ENCODE measurements at places on chromosomes 13 and 19.

GRCh38 chr19:2391118-2391725 is 31.2 kb downstream of the TMPRSS9 start:
- peak; percentile 71 for DNase-seq

DNA sequence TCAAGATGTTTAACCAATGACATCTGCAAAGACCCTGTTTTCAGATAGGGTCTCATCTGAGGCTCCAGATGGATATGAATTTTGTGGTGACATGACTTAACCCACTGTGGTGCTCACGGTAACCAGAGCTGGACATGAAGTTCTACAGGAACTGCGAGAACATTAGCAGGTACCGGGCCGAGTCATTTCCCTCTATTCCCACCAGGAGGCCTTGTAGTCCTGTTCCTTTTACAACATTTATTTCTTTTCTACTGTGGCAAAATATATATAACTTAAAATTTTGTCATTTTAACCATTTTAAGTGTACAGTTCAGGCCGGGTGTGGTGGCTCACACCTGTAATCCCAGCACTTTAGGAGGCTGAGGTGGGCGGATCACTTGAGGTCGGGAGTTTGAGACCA is 7.6 kb upstream of the TSPAN16 start:
- DNase-seq = no peak

- DNase-seq = no peak
These were observed 52.6 kb downstream of the ERICH4 start for GRCh38 chr19:41495589-41495988.

- no peak for DNase-seq
These were observed 121.6 kb downstream of the COG6 start for GRCh38 chr13:39777021-39777420.

- no peak for DNase-seq
These were observed 87.6 kb downstream of the ZNF429 start for GRCh38 chr19:21593008-21593481.

DNA sequence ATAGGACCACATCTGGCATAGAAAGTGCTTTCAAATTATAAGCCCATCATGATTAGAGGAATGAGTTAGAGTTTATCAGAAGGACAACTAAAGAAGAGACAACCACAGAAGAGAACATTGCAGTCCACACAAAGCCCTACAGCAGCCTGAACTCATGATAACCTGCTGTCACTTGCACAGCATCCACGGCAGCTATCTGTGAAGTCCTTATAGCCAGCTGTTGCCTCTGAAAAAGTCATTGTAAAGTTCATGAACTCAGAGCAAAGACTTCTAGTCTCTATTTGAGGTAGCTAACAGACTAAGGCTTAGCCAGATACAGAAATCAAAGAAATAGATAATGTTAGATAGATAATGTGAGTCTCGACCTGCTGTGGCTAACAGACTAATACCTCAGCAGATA is 450.0 kb downstream of the KLF5 start:
- DNase-seq = no peak

- DNase-seq = no peak
These were observed 11.5 kb upstream of the SERPINE3 start for GRCh38 chr13:51327961-51328360.

- DNase-seq = no peak
These were observed 532.1 kb downstream of the IRS2 start for GRCh38 chr13:109254274-109254673.

GRCh38 chr13:24664726-24665409 is 15.3 kb upstream of the ATP12A start:
- DNase-seq = no peak

DNA sequence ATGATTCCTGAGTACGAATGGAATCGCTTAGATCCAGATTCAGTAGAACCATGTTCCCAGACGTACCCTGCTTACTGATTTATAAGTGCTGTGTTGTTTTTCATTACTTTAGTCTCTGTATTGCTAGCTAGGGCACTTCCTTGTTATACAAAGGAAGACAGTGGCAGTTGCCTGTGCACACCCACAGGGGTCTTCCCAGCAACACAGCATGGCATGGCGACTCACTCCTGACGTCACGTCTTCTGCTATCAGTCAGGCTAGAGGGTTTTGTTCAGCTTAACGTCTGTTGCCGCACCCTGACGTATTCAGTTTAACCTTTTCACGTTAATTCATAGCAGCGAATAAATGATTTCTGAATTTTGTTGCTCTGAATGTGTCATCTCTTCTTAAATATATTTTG is 295.1 kb downstream of the MYO16 start:
- DNase-seq = no peak

GRCh38 chr13:25178070-25178469 is 6.0 kb upstream of the AMER2 start:
- no peak for DNase-seq

- DNase-seq = peak; percentile 66
These were observed 1.1 kb upstream of the ATP11A start for GRCh38 chr13:112688560-112689302.

DNA sequence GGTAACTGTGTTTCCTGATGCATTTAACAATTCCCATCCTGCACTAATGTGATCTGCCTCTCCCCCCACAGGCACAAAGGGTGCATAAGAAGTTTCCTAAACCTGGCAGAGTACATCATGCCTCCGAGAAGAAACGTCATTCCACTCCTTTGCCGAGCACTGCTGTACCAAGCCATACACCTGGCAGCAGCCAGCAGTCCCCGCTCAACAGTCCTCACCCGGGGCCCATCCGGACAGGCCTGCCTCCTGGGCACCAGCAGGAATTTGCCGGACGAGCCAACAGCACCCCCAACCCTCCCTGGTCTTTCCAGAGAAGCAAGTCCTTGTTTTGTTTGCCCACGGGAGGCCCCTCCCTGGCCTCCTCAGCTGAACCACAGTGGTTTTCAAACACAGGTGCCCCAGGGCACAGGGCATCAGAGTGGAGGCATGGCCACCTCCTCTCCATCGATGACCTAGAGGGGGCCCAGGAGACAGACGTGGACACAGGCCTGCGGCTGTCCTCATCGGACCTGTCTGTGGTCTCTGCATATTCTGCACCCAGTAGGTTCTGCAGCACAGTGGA is 58.3 kb downstream of the FAM124A start:
- no peak for DNase-seq

- no peak for DNase-seq
These were observed 139.4 kb downstream of the FREM2 start for GRCh38 chr13:38826182-38826813.

DNA sequence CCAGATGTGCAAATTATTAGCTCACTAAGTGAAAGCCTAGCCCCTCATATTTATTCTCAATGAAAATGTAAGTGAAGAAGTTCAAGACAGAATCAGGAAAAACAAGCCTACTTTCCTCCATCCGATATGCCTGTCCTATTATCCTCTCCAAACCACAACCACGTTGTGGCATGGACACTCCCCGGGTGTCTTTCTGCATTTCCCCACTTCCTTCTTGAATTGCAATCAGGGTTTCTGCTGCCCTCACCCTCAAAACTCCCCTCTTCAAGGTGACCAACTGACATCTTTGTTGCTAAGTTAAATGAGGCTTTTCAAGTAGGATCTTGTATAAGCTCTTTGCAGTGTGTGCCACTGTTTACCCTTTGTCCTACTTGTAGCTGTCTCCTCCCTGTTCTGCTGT is 11.8 kb downstream of the SLC25A30 start:
- no peak for DNase-seq

GRCh38 chr19:10593820-10594637 is 6.9 kb upstream of the AP1M2 start:
- peak; percentile 55 for DNase-seq

GRCh38 chr19:38060331-38060730 is 153.3 kb downstream of the SIPA1L3 start:
- no peak for DNase-seq

DNA sequence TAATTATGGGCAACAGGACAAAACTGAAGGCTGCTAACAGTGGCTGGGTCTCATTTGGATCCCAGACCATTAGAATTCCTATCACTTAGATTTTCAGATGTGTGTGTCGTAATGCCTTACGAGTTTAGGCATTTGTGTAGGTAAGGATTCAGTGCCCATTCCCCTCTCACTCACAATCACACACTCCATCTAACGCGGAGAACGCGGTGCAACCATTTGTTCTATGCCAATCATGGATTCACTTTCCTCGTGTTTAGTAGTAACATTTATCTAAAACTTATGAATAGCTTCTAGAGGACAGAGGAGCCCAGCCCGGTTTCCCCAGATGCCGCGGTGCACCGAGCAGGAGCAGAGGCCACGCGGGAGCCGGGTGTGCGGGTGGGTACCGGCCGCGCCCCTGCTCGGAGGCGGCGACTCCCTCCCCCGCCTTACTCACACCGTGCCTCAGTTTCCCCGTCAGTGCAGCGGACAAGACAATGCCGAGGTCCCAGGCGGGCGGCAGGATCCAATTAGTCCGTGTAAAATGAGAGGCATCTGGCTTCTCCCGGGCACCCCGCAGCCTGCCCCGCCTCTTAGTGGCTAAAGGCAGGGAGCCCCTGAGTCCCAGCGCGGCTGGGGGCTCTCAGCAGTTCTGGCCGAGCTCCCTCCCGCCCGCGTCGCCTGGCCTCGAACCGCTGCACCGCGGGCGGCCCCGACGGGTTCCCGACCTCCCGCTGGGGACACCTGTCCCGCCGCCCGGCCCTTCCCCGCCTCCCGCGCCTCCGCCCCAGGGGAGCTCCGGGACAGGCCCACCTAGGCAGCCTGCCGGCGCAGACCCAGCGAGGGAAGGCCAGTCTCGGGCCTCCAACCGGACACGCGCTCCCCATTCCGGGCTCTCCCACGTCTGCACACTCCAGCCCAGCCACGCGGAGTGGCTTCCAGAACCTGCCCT is 5.9 kb upstream of the C1QTNF9B start:
- DNase-seq = no peak

DNA sequence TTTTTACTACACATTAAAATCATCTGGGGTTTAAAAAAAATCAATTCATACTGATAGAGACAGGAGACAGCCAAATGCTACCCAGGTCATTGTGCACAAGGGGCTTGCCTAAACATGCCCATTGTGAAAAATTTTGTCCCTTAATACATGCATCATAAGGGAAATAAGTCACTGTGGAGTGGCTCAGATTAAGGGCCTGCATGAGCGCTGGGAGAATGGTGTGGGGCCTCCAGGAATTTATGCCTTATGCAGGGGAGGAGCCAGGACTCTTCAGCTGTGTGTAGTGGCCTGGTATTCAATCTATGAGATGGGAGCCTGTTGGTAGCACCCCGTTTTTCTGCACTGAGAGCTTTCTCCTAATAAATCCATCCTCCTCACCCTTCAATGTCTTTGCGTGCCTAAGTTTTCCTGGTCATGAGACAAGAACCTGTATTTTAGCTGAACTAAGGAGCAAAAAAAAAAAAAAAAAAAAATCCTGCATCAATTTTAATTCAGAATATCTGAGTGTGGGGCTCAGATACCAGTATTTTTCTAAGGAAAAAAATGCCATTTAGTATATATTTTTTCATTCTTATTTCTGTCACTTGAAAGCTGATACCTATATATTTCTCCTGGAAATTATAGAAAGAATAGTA is 997.6 kb upstream of the ATXN8OS start:
- no peak for DNase-seq

- DNase-seq = no peak
These were observed 656.0 kb downstream of the GPC5 start for GRCh38 chr13:92054389-92054788.

- no peak for DNase-seq
These were observed 87.1 kb upstream of the STK24 start for GRCh38 chr13:98664047-98664446.

DNA sequence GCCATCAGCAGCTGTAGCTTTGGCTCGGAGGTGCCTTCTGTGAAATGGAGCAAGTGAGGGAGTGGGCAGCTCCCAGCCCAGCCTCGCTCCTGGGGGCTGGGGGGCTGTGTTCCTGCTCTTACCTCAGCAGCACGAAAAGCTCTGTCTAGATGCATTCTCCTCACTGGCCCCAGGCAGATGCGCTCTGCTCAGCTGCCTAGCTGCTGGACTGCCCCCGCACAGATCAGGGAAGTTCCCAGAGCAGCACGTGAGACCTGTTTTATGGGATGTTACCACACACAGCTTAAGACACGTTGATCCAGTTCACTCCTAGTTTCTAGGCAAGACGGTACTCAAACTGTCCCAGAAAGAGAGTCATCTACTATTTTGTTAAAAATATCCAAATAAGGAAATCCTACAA is 13.6 kb downstream of the LCP1 start:
- DNase-seq = peak; percentile 14

DNA sequence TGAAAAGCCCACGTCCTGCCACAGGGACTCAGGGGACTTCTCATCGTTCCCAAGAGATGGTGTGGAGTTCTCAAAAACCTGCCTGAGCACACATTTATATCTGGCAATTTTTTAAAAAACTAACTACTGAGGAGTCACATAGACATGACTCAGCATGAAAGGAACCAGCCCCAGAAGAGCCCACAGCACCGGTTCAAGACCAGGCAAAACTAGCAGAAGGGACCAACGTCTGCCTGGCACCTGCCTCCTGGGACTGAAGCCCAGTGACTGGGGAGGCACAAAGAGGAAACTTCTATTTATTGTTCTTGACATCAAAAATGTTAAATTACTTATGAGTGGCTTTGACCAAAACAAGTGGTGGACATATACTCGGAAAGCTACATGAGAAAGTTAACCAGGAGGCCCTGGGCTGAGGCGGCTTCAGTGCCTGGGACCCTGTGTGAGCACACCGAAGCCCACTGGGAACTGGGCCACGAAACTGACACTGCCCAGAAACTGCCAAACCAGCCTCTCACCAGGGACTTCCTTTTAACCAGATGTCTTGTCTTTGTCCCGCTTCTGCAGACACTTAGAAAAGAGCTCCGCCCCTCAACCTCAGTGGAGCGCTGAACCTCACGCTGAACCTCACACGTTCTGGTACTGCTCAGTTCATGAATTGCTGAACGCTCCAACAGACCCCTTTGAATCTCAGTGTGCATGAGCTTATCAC is 25.7 kb downstream of the C13orf46 start:
- DNase-seq = no peak

DNA sequence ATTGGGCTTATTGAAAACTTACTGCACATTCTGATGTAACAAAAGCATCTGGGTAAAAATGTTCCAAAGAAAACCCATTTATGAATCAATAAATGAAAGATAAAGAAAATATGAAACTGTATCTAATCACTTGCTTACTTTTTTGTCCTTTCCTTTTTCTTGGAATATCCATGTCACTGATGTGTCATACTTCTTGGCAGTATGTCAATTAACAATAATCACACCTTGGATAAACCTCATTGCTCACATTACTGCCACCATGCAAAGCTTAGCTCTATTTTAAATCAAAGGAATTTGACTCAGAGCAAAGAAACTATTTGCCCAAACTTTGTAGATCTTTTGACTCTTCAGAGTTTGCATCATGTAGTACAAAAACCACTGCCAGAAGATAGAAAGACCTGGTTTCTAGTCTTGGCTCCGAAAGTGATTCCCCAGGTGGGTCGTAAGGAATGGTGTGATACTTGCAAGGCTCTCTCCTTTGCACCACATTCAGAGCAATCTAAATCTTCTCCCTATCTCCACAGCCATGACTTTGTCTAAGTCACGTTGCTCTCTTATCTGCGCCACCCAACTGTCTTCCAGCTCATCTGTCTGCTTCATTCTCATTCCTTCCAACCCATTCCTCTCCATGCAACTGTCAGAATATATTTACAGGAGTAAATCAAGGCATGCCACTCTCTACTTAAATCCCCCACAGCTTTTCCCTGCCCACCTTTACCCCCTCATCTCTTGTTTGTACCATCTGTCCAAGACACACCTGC is 311.9 kb downstream of the COG6 start:
- DNase-seq = no peak

- DNase-seq = no peak
These were observed 6.3 kb downstream of the DPP9 start for GRCh38 chr19:4717191-4717965.
